Astrocyte of the hippocampus (primary cell): ENCODE measurements at places on chromosomes 6 and 20.

DNA sequence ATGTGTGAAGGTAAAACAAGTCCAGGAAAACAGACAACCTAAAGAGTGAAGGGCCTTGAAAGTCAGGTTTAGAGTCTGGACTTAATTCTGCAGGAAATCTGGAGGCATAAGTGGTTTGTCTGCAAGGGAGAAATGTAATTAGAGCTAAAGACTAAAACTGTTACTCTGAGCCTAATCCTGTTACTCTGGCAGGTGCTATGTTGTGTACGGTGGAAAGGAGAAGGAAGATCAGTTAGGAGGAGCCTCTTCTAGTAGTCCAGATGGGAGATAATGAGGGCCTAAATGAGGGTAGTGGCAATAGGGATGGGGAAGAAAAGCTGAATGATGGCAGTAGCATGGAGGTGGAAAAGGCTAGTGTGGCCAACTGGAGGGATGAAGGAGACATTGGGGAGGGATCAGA, 118.5 kb downstream of the PDSS2 start:
- no peak for DNase-seq

- DNase-seq, result peak; percentile 32
Observed at GRCh38 chr6:111238464-111239119, 151.3 kb downstream of the SLC16A10 start.

- DNase-seq, result no peak
Observed at GRCh38 chr6:57278570-57278969, 38.9 kb upstream of the PRIM2 start.

GRCh38 chr6:115396112-115396906, 664.4 kb downstream of the FRK start:
- DNase-seq, result no peak

GRCh38 chr20:39717936-39718335, 755.8 kb downstream of the DHX35 start:
- no peak for DNase-seq

- DNase-seq, result no peak
Observed at GRCh38 chr6:42095094-42095493, 44.8 kb downstream of the TAF8 start.

DNA sequence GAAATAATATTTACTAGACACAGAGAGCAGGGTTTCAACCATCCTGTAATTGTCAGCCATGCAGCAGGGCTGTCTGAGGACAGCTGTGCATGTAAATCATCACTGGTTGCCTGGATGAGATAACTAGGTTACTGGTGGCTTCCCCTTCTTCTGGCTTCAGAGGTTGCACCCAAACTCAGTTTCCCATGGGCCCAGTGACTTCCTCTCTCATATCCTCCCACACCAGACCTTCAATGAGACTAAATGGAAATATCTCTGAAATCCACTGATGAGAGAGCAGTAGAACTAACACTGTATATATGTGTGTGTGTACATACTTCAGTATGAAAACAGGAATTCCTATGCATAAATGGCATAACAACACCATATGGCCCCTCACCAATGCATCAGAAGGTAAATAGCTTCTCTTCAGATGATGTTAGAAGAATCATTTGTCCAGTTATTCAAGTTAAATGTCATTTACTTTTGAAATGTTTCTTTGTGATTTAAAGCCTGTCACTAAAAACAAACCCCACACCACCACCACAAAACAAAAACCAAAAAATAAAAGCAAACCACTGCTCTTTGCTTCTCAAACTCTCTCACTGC, 51.0 kb upstream of the IL20RA start:
- DNase-seq, result no peak

DNA sequence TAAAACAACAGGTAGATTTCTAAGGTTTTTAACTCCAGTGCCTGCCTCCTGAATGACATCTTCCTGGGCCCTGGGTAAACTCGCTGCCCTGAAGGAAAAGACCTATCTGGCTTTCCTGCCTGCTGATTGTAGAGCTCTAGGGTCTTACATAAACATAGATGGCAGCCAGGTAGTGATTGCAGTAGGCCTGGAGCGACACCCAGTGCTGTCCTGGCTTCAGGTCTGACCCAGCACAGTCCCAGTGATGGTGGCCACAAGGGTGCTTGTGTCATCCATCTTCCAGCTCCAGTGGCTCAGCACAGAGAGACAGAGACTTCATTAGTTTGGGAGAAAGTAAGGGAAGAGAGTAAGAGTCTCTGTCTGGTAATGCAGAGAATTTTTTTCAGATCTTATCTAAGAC, 542.9 kb upstream of the IMPG1 start:
- DNase-seq, result no peak

GRCh38 chr6:83185096-83185495, 8.0 kb downstream of the PGM3 start:
- no peak for DNase-seq

GRCh38 chr20:58714340-58714922, 21.8 kb downstream of the NPEPL1 start:
- peak; percentile 0 for DNase-seq

- no peak for DNase-seq
Observed at GRCh38 chr20:38997622-38998021, 35.5 kb downstream of the DHX35 start.

DNA sequence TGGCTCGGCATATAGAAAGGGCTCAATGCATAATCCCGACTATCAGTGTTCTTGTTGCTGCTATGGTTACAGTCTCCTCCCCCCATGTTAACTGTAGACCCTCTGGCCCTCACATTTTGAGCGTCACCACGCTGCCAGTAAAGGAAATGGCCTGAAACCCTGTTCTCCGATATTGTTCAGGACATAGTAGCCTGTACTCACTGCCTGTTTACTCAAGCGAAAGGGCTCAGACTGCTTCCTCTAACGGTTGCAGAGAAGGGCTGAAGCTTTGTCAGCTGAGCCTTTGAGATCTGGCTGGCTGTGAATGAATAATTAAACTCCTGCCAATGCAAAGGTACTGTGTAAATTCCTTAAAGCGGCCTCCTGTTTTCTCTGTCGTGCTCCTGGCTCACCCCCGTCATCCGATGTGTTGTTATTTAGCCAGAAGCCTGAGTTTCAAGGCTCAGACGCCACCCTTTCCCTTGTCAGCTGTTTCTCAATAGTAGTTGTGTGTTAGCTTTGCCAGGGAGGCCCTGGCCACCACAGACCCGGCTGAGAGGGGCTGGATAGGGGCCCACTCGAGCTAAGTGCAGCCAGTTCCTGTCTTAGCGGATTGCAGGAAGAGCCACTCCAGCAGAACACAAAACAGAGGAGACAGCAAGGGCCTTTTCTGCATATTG, 31.2 kb upstream of the RALGAPA2 start:
- DNase-seq, result peak; percentile 75

GRCh38 chr6:107032051-107032450, 4.1 kb downstream of the MTRES1 start:
- no peak for DNase-seq

DNA sequence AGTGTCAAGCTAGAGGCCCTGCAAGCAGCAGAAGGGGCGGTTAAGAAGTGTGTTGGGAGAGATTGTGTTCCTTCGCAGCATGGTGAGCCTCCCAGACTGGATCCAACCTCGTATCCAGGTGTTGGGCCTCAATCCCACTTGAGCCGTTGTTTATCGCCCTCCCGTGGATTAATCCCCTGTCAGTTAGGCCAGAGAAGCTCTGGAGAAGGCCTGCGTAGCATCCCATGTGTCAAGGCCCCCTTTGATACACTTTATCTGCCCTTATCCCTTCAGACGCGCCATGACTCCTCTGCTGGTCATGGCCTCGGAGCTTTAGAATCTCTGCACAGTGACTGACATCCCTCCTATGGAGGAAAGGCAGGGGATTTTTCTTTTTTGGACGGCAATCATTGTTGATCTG, 181.0 kb downstream of the ZFP64 start:
- DNase-seq, result no peak

DNA sequence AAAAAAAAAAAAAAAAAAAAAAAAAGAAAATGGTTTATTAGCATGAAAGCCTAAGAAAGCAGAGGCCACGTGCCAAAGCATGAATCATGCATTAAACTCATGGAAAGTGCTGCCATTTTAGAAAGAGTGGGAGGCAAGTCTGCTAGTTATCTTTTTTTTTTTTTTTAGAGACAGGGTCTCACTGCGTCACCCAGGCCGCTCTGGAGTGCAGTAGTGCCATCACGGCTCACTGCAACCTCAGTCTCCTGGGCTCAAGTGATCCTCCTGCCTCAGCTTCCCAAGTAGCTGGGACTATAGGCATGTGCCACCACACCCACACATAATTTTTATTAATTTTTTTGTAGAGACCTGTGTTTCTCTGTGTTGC, 5.2 kb downstream of the VWA7 start:
- no peak for DNase-seq

DNA sequence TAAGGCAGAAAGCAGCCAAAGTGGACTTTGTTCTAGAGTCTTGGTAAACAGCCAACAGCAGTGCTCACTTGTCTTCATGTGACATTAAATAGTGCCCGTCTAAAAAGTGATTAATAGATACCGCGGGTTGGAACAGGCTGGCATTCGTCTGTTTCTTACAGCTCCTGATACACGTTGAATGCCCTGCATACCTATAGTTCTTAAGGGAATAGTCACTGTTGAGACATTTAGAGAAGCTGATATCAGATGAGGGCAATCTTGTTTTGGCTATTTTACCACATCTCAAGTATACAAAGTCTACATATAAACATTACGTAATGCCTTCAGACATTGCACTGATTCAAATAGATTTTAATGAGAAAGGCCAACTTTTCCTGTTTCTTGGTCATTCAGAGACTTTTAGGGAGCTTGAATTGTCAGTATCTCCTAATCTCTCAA, 374.9 kb upstream of the FLRT3 start:
- DNase-seq, result peak; percentile 87

GRCh38 chr6:52697903-52698302, 27.0 kb downstream of the TMEM14A start:
- no peak for DNase-seq

DNA sequence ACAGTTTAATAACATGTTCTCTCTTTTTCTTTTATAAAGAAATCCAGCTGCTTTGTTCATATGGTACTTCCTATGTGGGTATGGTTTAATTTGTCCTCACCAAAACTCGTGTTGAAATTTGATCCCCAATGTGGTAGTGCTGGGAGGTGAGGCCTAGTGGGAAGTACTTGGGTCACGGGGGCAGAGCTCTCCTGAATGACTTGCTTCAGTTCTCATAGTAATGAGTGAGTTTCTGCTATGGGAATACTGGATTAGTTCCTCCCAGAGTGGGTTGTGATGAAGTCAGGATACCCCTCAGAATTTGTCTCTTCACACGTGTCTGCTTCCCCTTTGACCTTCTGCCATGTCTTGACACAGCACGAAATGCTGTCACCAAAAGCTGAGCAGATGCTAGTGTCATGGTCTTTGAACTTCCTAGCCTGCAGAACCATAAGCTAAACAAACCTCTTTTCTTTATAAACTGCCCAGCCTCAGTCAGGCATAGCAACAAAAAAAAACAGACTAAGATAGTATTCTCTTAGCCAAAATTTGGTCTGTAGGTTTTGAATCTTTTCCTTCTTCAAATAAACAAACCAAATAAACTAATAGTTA, 87.8 kb upstream of the HS3ST5 start:
- DNase-seq, result no peak

GRCh38 chr6:129481706-129482105, 228.3 kb downstream of the ARHGAP18 start:
- DNase-seq, result no peak

DNA sequence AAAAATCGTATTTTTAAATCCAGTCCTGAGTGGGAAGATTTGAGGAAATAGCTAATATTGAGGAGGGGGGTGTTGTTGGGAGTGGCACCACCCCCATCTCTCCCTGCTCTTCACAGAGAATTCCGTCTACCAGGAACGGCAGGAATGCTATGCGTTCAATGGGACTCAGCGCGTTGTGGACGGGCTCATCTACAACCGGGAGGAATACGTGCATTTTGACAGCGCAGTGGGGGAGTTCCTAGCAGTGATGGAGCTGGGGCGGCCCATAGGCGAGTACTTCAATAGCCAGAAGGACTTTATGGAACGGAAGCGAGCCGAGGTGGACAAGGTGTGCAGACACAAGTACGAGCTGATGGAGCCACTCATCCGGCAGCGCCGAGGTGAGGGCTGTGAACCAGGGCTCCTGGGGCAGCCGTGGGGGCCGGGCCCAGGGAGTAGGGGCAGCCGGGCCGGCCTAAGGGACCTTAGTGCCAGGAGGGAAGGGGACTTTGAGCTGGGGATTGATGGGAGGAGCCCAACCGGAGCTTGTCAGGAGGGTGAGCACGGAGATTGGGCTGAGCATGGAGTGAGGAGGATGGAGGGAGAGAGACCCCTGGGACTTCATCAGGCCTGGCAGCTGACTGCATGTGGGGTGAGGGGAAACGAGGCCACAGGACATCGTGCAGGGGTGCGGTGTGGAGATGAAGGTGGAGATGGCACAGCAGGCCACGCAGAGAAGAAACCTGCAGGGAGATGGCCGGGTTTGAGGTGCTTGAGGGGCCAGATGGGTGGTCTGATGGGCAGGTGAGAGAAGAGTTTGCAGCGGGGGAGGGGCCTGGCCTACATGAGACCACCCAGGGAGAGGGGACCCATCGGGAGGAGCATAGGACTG, 41.3 kb downstream of the HLA-DPB1 start:
- peak; percentile 23 for DNase-seq

- peak; percentile 47 for DNase-seq
Observed at GRCh38 chr20:37226889-37227288, 34.7 kb downstream of the GHRH start.

GRCh38 chr6:16089232-16090062, 39.4 kb upstream of the MYLIP start:
- no peak for DNase-seq

GRCh38 chr20:23084845-23085365, 1.2 kb downstream of the CD93 start:
- no peak for DNase-seq

- peak; percentile 11 for DNase-seq
Observed at GRCh38 chr6:153976921-153977693, 61.9 kb upstream of the OPRM1 start.

DNA sequence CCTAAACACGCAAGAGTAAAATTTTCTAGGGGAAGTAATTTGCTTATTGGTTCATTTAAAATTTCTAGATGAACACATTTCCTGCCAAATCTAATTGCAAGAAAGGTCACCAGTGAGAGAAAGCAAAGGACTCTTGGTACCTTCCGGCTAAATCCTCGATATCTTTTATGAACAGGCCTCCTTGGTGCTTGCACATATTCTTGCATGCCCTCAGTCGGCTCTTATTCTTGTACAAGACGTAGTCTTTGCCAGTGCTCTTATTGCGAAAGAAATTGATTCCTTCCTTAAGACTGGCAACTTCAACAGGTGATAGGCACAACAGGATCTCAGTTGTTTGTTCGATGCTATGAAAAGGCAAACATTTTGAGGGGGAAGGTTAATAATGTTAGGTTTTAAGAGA, 141.7 kb upstream of the CARMIL1 start:
- no peak for DNase-seq

- no peak for DNase-seq
Observed at GRCh38 chr6:143093290-143093689, 32.6 kb downstream of the AIG1 start.

GRCh38 chr20:10758446-10758845, 84.6 kb upstream of the JAG1 start:
- no peak for DNase-seq

GRCh38 chr6:125165256-125165655, 11.7 kb downstream of the TPD52L1 start:
- peak; percentile 34 for DNase-seq

- DNase-seq, result no peak
Observed at GRCh38 chr6:86966271-86966670, 28.9 kb downstream of the HTR1E start.

GRCh38 chr20:62837790-62838127, 20.9 kb downstream of the COL9A3 start:
- DNase-seq, result no peak

GRCh38 chr6:129996387-129996786, 22.0 kb upstream of the L3MBTL3 start:
- DNase-seq, result no peak
